ENCODE measurements at places on chromosomes 2 and 18.
A peak's percentile ranks its signal among the peaks of the same experiment; 100 is the strongest.

DNA sequence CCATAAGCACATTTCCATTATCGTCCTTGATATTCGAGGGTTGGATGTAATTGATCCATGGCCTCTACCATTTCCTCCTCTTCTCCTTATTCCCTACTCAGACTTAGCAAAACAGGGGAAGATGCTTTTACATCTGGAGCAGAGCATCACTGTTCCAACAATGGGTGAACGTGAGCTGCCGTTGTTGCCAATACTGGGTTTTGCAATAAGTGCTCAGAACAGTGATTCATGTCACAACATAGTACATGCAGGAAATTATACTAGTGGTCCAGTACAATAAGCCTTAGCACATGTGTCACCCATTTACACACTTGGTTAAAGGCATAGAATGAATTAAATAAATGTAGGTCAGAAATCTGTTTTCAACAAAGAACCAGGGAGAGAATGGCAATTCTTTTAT lies 112.4 kb downstream of the DCC start:
- no peak for DNase-seq

GRCh38 chr18:1361936-1362335 lies 457.3 kb downstream of the ADCYAP1 start:
- no peak for DNase-seq

DNA sequence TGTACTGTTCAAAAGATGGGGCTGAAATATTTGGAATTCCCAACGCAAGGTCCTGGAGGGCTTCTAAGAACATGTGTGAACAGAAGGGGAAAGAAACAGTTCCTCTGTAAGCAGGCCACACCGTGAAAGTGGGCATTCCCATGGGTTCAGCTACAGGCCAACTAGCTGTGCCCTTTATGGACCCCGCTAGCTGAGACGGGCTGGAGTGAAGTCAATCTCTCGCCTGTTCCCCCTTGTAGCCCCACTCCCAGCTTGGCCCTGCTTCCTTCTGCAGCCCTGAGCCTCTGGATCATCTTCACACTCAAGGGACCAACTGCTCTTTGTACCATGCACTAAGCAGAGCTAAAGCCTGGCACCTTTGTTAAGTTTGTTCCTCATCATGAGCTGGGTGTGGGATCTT lies 55.4 kb downstream of the POLR1A start:
- no peak for DNase-seq

- DNase-seq, result no peak
Measured at GRCh38 chr2:191675807-191676721, 1.9 kb upstream of the NABP1 start.

GRCh38 chr2:230991598-230991997 lies 4.3 kb upstream of the SPATA3 start:
- no peak for DNase-seq

DNA sequence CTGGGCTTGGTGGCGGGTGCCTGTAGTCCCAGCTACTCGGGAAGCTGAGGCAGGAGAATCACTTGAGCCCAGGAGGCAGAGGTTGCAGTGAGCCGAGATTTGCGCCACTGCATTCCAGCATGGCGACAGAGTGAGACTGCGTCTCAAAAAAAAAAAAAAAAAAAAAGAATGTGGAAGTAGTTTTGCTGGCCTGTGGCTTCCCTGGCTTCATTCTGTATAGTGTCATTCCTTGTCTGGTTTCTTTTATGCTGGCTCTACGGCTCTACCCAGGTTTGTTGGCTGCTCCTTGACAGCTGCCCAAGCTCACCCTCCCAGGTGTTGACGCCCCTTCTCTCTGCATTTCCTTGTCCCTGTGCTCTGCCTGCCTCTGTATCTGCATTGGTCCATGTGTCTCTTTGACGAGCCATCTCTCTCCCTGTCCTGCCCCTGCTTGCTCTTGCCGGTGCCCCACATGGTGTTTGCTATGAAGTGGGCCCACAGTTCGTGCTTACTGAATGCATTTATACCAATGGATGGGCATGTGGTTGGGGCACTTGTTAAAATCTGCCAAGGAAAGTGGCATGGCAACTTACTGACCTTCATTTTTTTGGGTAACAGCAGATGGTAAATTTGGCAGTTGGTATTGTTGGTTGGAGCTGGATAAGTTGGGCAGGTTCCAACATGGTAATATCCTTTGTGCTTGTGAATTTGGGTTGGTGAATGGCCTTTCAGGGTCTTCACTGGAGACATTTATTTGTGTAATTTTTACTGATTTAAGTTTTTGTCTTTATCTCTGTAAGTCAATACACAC lies 113.9 kb downstream of the MAP4K4 start:
- no peak for DNase-seq

DNA sequence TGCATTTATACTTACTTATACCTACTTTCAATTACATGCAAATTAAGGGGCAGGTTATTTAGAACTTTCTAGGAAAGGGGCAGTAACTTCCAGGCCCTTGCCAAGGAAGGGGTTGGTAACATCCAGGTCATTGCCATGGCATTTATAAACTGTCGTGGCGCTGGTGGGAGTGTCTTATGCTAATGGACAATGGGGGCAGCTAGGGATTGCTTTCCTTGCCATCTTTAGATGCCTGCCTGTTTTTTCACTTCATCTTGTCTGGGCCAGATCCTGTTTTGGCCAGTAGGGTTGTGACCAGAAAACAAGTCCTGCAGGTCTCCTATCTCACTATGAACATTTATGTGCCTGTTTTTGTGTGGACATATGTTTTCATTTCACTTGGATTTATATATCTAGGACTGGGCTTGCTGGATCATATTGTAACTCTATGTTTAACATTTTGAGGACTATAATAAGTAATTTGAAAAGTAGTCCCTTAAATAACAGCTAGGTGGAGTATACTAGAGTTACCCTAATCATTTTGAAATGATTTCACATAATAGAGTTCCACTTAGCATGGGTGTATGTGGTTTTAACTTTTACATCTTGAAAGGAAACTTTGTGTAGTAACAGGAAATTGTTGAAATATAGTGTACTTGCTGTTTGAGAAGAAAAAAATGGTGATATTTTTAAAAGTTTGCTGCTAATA lies 56.1 kb downstream of the LCLAT1 start:
- no peak for DNase-seq

DNA sequence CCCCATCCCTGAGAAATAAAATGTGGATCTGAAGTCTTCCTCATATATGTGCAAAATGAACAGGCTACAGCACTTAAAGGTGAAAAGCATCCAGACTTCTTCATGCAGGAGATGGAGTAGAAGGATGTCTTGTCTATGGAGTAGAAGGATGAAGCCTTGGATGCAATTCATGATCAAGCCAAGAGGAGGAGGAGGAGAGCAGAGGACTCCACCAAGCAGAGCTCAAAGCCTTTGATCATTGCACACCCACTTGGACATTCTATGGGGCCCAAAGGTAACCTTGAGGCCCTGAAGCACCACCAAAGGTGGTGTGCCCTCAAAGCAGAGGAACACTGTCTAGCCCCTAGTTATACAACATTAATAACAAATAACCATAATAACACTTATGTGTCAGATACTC lies 17.3 kb downstream of the ACMSD start:
- no peak for DNase-seq

- DNase-seq, result no peak
Measured at GRCh38 chr2:145156199-145156598, 636.3 kb upstream of the ZEB2 start.

DNA sequence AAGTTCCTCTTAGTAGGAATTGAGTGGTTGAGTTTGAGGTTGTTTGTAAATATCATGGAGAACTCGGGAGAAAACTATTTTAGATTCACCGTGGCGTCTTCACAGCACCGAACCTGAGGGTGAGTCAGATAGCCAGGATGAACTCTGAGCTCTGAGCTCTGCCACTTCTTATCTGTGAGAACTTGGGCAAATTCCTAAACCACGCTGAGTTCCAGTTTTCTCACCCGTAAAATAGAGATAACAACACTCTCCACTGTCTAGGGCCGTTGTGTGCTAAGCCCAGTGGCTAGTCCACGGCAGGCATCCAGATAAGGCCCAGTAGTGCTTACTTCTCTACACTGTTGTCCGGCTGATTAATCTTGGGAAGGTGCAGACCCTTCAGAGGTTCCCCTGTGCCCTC lies 7.0 kb downstream of the KIF5C start:
- no peak for DNase-seq

DNA sequence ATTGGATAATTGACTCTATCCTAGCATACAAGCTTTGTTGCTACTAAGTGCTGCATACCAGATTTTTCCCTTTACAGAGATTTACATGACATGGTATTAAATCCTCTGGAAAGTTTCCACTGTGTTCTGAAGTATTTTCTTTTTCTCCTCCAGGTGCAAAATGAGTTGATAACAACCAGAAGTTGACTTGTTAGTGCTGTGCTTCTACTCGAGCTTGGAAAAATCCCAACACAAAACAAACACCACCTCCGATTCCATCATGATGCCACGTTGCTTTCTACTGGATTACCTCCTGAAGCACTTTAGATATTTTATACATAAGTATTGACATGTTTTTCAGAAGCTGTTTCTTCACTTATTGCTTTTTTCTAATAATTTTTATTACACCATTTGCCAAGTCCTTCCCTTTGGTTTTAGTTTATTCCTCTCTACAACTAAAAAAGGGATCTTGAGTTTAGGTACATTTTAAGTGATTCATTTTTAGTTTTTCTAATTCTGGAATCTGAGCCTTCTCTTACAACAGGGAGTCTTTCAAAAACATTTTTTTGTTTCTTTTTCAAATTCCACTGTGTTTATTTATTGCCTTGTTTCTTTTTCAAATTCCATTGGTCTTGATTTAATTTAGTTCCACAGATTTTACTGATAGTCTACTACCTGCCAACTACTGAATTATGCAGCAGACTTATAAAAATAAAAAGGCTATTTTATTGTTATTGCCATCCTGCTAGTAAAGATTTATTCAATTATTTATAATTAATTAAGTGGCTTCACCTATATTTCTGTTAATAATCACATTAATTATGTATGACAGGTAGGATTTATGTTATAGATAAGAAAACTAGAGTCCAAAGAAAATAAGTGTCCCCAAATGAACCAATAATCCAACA lies 143.4 kb downstream of the PPP1R1C start:
- no peak for DNase-seq

DNA sequence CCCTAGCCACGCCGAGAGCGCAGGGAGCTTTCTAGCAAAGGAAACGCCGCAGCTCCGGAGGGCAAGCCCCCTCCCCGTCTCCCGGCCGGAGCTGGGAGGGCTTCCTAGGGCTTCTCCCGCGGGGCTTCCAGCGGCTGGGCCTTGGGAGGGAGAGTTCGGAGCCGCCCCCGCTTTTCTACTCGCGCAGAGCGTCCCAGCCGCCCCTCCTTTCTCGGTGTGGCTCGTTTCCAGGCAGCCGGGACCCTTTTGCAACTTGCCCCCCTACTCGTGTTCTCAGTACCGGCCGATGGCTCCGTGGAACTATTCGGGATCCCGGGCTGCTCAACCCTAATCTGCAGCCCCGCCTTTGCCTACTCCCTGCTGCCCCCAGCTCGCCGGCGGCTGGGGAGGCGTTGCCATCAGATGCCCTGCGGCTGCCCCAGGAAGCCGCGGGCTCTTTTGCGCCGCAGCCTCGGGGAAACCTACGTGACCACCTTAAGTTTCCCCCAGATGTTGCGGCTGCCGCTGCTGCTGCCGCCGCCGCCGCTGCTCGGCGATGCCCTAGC lies 1.5 kb upstream of the NR4A2 start:
- no peak for DNase-seq

GRCh38 chr18:45663403-45664045 lies 48.2 kb downstream of the SLC14A2 start:
- DNase-seq, result no peak

DNA sequence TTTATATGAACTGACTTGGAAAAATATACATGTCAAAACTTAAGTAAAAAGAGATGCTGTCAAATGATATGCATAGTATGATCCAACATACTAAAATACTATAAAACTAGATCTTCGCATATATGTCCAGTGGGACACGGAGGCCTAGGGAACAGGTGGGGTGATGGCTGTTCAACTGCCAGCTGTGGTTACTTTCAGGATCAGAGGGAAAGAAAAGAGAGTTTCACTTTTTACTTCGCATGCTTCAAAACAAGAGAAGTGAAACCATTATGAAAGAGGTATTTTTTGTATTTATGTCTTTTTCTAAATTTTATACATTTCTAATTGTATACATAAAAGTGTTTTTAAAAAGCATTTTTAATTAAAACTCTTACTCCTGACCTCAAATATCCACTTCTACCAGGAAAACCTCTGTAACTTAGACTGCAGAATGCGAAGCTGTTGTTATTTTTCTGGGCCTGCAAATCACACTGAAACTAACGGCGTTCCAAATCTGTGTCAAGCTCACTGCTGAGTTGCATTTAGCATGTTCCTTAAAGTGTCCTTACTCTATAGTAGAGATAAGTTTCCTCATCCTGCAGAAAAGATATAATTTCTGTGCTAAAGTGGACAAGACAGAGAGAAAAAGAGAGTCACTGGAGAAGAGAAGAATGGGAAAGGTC lies 97.8 kb upstream of the SLC35G4 start:
- no peak for DNase-seq

DNA sequence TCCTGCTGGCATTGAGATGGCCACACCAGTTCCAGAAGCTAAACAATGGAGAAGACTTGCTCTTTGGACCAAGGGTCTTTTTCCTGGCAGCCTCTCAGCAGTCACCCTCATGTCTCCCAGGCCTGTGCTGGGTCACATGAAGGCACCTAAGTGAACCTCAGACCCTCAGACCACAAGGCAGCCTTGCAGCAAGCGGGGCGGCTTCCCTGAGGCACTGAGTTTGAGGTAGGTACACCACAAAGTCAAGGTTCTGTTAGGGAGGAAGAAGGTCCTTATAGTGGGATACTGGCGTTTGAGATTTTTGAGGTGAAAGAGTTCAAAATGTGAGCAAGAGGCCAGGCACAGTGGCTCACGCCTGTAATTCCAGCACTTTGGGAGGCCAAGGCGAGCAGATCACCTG lies 8.5 kb upstream of the PRELID3A start:
- DNase-seq, result no peak

DNA sequence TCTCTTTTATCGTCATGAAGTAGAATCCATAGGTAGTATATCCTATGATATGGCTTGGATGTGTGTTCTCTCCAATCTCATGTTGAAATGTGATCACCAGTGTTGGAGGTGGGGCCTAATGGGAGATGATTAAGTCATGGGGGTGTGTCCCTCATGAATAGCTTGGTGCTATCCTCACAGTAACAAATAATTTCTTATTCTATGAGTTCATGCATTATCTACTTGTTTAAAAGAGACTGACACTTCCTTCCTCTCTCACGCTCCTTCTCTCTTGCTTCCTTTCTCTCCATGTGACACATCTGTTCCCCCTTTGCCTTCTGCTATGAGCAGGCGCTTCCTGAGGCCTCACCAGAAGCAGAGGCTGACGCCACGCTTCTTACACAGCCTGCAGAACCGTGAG lies 165.6 kb downstream of the MREG start:
- no peak for DNase-seq

GRCh38 chr2:241666627-241667400 lies 19.8 kb downstream of the DTYMK start:
- no peak for DNase-seq

GRCh38 chr2:182573553-182573952 lies 142.5 kb upstream of the DNAJC10 start:
- no peak for DNase-seq

DNA sequence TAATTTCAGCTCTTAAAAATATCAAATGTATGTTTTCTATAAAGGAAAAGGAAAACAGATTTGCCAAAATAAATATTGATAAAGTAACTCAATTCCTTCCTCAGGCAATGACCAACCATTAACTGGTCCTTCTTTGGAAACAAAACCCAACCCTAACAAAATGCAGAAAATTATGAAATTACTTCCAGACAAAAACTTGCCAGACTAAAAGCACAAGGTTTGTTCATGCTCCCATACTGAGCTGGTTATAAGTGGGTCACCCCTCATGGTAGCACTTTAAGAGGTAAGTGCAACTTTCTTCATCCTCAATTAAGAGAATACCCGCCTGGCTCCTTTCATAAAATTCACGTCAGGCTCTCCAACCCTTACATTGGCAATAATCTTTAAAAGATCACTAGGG lies 31.1 kb upstream of the TTC32 start:
- peak; percentile 8 for DNase-seq

- DNase-seq, result no peak
Measured at GRCh38 chr18:2223449-2223848, 347.9 kb downstream of the METTL4 start.
